Fibroblast of skin of right biceps (primary cell): ENCODE measurements at places on chromosomes 12 and 14.

GRCh38 chr12:28851781-28852180 is 297.3 kb upstream of the FAR2 start:
- no peak for DNase-seq

DNA sequence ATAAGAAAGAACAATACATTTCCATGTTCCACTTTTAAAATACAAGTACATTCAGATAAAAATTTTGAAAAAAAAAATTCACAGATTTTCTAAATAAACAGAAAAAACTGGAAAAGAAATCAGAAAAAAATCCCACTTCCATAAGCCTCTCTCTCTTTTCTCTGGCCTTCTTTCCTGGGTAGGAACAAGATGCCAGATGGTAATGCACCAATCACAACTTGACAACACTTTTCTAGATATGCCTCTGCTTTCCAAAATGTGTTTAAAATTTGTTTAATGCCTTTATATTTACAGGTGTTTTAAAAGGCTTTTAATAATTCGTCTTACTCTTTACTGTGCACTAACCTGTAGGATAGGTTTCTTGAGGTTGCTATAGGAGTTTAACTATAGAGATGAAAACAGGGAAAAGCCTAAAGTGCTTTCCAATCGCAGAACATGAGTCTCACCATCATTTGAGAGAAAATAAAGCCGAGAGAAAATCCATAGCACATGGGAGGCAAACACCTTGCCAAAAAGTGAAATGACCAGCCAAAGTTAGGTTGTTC is 74.2 kb downstream of the TMTC1 start:
- no peak for DNase-seq

- DNase-seq = no peak
Measured at GRCh38 chr14:33350366-33350990, 411.8 kb downstream of the NPAS3 start.

GRCh38 chr14:71591929-71592328 is 340.3 kb upstream of the RGS6 start:
- peak; percentile 85 for DNase-seq

DNA sequence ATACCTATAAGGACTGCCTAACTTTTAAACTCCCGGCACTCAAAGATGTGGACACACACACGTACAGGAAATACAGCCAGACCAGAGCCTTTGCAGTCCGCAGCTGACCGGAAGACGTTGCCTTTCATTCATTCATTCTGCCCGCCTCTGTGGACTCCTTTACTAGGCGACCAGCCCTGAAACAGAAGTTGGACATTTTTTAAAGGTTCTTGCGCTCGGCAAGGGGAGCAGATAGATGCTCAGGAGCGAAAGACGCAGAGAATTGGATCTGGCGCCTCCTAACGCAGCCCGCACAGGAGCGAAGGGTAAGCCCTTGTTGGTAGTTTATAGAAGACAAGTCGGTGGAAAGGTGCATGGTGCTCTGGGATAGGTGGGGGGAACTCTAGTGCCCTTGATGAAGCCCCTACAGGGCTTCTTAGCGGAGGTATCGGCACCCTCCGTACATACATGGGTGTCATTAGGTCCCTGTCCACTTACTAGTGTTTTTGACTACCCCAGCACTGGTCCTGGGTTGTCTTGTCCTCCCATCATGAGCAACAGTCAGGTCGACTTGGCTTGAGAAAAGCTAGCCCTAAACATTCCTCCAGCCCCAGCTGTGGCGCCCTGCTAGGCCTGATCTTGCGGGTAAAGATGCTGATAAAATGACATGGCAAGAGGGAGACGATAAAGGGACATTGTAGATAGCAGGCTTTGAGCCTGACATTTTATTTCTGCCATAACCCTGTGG is at the start of gene KDM2B:
KDM2B (minus strand) TSS at position 65 of the 727 bp plus-strand sequence. CDS start 112 bp downstream, outside the sequence.
- DNase-seq = peak; percentile 24

- peak; percentile 21 for DNase-seq
Measured at GRCh38 chr12:123807670-123808069, 45.6 kb downstream of the DNAH10 start.

DNA sequence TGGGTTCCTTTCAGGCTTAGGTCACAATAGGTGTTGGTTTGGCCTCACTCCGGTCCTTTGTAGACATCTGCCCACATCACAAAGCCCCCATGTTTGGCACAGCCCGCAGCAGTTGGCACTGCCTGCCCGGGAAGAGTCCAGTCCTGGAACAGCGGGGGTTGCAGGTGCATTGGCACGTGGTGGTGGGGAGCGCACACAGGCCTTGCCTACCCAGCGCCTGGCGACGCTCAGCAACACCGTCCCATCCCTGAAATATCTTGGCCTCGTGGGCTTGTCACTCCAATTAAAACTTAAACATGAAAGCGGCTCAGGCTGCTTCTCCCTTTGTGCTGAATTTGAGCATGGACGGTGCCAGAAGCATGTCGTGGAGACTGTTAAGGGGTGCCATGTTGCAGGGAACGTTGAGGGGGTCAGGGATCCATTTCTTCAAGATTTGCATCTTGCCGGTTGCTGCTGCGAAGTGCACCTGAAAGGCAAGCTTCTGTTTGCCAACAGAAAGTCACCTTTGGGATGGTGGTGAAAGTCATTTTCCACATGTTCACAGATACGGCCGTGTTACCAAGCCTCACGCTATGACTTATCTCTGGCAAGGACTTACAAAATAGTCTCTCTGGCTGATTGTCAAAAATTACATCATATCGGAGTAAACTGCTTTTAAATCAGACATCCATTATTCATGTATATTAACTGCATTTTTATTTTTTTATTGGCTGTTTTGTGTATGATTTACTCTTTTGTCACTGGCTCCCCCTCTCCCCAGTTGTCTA is 91.5 kb downstream of the FBXW8 start:
- peak; percentile 13 for DNase-seq

- no peak for DNase-seq
Measured at GRCh38 chr12:6112004-6112403, 12.5 kb downstream of the VWF start.

DNA sequence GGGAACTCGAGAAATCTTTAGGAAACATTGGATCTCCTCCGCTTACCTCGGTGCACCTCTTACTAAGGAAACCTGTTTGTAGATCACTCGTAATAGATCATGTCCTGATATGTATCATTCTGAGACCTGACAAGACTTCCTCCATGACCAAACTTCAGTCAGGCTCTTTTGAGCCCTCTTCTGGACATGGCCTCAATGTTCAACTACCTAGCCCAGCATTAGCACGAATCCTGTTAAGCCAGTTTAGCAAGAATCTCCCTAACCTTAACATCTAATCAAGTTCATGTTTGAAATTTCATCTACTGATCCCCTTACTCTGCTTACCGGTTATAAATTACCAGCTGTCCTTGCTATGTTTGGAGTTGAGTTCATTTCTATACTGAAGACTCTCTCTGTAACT is 713.9 kb upstream of the USP15 start:
- DNase-seq = no peak

- DNase-seq = no peak
Measured at GRCh38 chr12:115400011-115400410, 716.0 kb upstream of the TBX3 start.

GRCh38 chr12:76399040-76399439 is 50.8 kb upstream of the BBS10 start:
- DNase-seq = no peak

GRCh38 chr12:96989916-96990315 is 82.9 kb downstream of the NEDD1 start:
- DNase-seq = no peak

- no peak for DNase-seq
Measured at GRCh38 chr14:93315575-93315974, 17.3 kb downstream of the BTBD7 start.

DNA sequence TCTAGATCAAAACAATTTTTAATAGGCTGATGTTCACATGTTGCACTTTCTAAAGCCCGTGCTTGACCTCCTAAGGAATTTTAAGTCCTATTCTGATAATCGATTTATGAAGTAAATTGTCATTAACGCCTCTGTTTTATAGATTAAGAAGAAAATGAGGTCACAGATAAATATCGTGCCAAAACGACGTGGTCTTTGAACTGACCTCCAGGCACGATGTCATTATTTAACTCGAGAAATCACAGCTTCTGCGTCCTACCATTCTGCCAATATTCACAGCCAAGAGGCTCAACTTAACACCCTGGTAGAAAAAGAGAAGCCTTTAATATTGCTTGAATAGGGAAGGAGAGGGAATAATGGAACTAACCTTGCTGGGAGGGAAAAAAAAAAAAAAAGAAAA is 888 bp upstream of the EEA1 start:
- DNase-seq = no peak

DNA sequence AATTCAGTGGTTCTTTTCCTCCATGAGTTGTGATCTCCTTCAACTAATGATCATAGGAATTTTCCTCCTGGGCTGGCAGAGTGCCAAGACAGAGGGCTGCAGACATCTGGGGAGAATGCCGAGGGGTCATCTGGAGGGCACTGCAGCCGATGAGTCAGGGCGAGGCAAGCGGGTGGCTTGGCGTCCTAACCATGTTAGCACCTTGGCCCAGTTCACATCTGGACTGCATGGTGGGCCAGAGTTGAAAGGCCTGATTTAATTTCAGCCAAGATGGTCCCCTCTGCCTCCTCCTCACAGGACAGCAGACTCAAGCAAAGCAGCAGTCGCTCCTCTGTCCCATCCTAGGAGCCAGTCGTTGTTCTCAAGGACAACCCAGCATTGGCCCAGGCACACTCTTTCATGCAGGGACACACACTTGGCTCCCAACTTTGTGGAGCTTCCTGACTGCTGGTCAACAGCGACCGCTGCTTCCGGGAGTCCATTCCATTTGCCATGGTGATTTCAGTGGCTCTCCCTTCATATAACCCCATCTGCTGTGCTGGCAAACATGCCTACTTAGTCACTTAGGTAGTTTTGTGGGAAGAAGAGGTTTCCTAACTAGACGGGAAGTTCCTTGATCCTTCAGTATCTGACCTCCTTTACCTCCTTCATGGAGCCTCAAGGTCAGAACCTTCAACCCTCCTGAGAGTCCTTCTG is 161.8 kb downstream of the TTC8 start:
- DNase-seq = peak; percentile 83

DNA sequence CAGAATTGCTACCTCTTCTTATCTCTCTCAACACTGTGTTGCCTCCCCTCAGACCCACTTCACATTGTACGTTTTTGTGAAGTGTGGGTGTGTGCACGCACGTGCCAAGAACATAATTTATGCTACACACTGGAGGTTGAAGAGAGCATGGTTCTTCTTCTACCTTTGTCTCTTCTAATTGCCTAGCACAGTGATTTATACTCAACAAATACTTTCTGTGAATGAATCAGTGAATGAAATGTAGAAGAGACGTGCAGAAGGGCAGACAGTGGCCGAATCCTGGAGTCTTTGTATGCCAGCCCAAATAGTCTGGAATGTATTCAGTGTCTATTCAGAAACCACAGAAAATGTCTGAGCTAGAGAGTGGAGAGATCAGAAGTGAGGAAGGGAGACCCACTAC is 4.6 kb upstream of the SAMD4A start:
- DNase-seq = peak; percentile 90

DNA sequence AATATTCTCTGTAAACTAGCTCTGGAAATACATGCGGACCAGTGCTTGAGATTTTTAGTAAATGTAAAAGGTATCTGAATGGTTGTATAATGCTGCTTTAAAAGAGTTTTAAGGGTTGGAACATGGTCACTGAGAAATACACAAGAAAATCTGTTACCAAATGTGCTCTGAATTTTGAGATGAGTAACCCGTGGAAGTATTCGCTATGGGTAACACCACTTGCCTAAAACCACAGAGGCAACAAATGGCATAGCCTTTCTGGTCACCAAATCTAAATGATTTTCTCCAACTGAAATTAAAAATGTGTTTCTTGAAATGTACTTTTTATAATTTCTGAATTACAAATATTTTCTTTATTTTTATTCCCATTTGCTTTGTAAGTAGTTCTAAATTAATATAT is 745.7 kb downstream of the DIO2 start:
- peak; percentile 18 for DNase-seq

DNA sequence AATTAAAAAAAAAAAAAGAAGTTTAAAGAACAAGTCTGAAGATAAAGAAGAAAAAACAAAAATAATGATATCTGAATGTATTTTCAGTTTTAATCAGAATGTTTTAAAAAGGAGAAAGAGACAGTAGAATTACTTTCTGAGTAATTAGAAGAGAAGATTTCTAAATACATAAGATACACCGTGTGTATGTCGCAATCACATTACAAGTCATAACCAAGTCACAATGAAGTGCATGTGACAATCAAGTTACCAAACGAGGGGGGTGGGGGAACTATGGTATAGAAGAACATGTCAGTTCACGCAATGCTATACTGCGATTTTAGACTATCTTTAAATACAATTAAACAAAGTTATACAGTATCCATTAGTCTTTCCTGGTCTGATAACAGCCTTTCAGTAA is 1464.1 kb upstream of the FLRT2 start:
- DNase-seq = no peak

DNA sequence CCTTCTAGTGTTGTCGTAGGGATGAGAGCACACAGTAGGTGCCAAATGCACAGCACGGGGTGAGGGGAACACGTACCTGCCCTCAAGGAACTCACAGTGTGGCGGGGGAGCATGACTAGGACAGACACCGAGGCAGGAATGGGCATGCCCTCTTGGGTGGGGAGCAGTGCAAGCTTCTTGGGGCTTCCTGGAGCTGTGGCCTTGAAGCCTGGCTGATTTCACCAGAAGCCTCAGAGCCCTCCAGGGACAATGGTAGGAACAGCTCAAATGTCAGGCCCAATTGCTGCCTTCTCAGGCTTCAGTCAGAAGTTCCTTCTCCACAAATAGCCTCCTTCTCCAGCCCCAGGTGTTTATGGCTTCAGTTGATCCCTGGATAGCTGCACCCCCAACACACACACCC is 43.4 kb downstream of the TEAD4 start:
- no peak for DNase-seq

GRCh38 chr12:1922985-1923384 is 4.5 kb upstream of the CACNA2D4 start:
- DNase-seq = no peak

DNA sequence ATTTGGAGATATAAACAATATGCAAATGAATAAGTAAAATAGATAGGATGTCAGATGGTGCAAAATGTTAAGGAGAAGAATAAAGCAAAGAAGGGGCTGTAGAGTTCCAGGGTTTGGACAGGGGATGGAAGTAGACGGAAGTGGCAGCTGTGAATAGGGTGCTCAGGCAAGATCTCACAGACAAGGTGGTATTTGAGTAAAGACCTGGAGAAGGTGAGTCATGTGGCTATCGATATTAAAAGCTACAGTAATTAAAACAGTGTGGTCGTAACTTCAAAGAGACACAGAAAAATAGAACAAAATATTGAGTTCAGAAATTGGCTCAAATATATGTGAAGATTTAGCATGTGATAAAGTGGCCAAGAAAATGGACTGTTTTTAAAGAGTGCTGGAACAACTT is 61.3 kb upstream of the SLC38A2 start:
- DNase-seq = no peak

GRCh38 chr14:47194055-47194454 is 481.4 kb downstream of the MDGA2 start:
- peak; percentile 77 for DNase-seq

- no peak for DNase-seq
Measured at GRCh38 chr14:58677996-58678395, 40.2 kb downstream of the DACT1 start.

DNA sequence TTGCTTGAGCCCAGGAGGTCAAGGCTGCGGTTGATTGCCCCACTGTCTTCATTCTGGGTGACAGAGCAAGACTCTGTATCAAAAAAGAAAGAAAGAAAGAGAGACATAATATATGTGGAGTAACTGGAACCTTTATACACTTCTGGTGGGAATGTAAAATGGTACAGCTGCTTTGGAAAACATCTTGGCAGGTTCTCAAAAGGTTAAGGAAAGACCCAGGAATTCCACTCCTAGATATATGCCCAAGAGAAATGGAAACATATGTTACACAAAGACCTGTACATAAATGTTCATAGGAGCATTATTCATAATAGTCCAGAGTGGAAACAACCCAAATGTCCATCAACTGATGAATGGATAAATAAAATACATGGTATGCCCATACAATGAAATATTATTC is 7.2 kb downstream of the RBMS2 start:
- DNase-seq = peak; percentile 32
